ENCODE measurements at places on chromosomes 2 and 18.

DNA sequence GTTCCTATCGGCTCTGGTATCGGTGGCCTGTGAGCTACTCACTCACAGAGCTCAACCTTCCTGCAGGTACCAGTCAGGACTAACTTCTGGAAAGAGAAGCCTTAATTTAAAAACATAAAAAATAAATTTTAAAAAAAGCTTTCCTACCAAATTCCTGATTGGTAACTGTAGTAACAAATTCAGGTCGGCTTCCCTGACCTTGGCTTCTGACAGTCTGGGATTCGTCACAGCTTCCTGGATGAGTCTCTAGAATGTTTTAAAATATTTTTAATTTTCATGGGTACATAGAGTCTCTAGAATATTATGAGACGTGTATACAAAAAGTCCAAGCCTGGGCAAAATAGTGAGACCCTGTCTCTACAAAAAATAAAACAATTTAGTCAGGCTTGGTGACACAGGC, 45.0 kb upstream of the MTCL1 start:
- no peak for DNase-seq

DNA sequence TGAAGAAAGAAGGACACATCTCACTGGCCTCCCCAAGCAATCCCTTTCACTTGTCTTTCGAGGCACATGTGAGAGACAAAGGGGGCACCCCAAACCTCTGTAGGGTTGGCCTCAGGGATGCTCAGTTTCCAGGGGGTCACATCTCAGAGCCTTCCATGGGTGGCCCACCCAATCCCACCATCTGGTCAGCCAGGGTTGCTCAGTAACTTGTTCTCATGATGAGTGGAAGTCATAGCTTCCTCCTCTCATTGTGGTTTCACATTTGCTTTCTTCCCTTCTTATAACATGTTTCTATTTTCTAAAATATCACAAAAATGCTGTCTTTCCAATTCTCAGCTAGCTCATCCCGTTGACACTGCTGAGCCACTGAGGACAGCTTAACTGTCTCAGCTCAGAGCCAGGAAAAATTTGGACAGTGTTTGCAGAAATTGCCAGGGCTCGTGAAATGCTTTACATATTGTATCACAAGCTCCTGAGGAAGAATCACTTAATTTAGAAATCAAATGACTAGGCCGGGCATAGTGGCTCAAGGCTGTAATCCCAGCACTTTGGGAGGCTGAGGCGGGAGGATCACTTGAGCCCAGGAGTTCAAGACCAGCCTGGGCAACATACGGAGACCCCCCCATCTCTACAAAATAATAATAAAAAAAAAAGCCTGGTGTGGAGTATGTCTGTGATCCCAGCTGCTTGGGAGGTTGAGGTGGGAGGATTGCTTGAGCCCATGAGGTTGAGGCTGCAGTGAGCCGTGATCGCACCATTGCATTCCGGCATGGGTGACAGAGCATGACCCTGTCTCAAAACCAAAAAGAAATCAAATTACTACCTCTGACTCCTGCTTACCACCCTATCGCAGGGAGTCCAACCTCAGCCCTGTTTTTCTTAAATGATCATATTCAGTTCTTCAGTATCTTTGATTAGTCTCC, 129.3 kb downstream of the PRKCE start:
- no peak for DNase-seq

DNA sequence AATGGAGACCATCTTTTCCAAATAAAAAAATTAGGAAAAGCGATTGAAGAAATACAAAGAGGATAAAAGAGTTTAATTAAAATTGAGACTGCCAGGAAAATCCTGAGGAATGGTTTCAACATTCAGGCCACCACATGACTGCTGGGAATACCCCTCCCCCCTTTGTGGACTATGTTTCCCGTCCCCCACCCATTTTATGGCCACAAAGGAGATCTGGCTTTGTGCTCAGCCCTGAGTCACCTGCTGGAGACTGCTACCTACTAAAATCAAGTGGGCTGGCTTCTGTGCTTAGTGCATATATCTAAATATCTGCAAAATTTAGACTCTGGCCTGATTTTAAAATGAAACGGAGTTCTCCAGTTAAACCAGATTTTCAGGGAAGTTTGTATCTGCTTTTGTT, 10.1 kb downstream of the RND3 start:
- no peak for DNase-seq

- no peak for DNase-seq
These were observed 321.6 kb downstream of the DSEL start for GRCh38 chr18:67194886-67195285.

DNA sequence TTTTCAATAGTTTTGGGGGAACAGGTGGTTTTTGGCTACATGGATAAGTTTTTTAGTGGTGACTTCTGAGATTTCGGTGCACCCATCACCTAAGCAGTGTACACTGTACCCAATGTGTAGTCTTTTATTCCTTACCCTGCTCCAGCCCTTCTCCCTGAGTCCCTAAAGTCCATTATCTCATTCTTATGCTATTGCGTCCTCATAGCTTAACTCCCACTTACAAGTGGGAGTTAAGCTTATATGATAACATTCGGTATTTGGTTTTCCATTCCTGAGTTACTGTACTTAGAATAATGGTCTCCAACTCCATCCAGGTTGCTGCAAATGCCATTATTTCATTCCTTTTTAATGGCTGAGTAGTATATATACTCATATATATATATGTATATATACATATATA, 90.9 kb upstream of the ACSL3 start:
- DNase-seq, result no peak

- DNase-seq, result no peak
These were observed 1.6 kb downstream of the SCN3A start for GRCh38 chr2:165202239-165202638.

DNA sequence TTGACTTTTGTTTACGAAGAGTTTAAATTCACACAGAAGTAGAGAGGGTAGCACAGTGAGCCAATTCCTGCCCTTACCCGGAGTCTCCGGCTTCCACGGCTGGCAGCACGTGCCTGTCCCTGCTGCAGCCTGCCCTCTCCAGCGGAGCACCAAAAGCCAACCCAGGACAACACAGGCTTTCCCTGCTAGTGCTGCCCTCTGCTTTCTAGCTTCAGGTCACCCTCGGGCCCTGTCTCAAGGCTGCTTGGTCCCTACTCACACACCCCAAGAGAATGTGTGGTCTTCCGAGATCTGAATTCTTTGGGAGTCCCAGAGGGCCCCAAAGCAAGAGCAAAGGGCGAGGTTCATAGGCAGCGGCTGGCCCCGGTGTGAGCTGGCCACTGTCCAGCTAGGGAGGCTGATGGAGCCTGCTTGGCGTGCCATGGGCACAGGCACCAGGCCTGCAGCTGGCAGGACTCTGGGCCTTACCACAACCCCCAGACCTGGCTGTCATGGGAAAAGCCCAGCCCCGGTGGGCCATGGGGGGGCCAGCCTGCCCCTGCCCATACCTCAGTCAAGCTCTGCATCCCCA, 7.0 kb upstream of the HS6ST1 start:
- DNase-seq, result no peak

DNA sequence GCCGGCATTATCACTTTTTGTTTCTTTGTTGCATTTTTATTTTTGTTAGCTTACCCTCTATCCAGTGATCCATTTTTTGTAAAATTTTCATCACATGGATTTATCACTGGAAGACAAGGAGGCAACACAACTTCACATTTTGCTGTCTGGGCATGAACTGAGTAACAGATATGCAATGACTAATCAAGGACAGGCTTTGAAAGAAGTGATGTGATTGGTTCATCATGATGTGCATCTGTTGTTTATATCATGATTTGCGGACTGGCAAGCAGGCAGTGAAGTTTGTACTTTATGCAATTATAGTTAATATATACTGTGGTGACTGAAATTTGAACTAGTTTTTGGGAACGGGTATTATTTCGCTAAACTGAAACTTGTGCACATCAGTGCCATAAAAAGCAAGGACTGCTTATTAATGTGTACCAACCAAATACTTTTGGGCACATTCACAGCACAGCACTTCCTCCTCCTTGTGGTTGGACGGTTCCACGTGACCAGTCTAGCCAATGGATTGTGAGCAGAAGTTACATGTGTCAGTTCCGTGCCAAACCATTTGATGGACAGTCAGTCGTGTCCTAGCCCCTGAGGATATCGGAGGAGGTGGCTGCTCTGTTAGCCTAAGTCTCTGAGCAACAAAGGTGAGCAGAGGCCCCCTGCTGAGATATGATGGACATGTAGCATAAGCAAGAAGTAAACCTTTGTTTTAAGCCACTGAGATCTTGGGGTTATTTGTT, 201.4 kb upstream of the SIX2 start:
- no peak for DNase-seq

GRCh38 chr2:117536139-117536538, 278.4 kb upstream of the DDX18 start:
- DNase-seq, result no peak
